ENCODE measurements at places on chromosomes 1 and 21.

GRCh38 chr1:94863297-94863911 lies 43.2 kb downstream of the SLC44A3 start:
- peak; percentile 59 for DNase-seq

DNA sequence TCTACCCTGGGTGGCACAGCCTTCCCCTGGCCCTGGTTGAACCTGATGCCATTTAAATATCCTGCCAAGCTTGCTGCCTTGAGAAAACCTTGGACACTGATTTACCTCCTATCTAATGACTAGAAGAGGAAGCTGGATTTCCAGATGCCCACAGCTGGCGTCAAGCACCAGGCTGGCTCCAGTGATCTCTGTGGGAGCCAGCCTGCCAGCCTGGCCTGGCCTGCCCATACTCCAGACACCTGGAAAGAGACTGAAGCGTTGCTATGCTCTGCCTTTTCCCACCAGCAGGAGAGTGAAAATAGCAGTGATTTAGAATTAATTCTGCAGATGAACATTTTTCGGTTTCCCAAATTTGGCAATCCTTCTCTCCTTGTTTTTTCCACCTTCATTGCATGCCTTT lies 11.5 kb upstream of the EIF4G3 start:
- no peak for DNase-seq

DNA sequence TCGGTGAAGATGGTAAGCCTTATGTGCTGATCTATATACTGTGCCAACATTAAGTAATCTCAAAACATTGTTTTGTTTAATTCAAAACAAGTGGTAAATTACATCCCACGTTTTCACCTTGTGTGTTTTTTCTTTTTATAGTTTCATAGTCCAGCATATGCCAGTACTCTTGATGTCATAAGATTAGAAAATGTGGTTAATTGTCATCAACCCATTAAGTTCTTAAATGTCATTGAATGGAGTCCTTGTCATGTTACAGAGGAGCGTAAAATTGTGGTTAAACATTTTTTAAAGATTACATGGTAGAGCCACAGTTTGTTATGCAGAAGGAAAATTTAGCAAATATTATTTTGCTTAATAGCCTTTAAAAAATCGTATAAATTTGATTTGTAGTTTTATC lies 93.1 kb downstream of the FNBP1L start:
- DNase-seq: no peak

GRCh38 chr1:210347112-210347511 lies 18.4 kb downstream of the HHAT start:
- DNase-seq: no peak

GRCh38 chr1:161907265-161907664 lies 116.4 kb downstream of the OLFML2B start:
- no peak for DNase-seq

GRCh38 chr1:17393230-17393629 lies 21.2 kb downstream of the PADI6 start:
- no peak for DNase-seq

All from iris pigment epithelial cell (primary cell).